Left kidney (tissue), 8 donors: ENCODE measurements at places on chromosomes 5 and 9. TPM values are rescaled to one million over a fixed set of nuclear protein-coding genes. Genes with fewer than 3 reads are reported as not detected.

ISOC1 gene
- 41.7 TPM for polyA plus RNA-seq

LHX3 gene
- not detected for polyA plus RNA-seq

RANBP3L gene
- 8.0 TPM for polyA plus RNA-seq

GRCh38 chr5:12022444-12022843, 118.2 kb upstream of the CTNND2 start:
- DNase-seq = no peak

DNA sequence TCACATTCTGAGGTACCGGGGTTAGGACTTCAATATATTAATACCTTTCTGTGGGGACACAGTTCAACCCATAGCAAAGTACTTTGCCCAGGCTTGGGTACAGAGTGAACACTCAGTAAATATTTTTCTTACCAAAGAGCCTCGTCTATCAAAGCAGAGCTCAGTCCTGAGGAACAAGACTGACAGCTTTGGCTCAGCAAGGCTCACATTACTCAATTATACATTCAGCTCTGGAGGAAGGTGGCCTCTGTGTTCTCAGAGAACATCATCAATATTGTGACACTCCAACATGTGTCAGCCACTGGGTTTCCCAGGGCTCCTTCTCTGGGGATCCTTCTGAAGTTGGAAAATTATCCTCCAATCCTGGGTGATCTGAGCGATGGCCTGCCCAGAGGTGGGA, 186.4 kb downstream of the NMUR2 start:
- DNase-seq = no peak

DNA sequence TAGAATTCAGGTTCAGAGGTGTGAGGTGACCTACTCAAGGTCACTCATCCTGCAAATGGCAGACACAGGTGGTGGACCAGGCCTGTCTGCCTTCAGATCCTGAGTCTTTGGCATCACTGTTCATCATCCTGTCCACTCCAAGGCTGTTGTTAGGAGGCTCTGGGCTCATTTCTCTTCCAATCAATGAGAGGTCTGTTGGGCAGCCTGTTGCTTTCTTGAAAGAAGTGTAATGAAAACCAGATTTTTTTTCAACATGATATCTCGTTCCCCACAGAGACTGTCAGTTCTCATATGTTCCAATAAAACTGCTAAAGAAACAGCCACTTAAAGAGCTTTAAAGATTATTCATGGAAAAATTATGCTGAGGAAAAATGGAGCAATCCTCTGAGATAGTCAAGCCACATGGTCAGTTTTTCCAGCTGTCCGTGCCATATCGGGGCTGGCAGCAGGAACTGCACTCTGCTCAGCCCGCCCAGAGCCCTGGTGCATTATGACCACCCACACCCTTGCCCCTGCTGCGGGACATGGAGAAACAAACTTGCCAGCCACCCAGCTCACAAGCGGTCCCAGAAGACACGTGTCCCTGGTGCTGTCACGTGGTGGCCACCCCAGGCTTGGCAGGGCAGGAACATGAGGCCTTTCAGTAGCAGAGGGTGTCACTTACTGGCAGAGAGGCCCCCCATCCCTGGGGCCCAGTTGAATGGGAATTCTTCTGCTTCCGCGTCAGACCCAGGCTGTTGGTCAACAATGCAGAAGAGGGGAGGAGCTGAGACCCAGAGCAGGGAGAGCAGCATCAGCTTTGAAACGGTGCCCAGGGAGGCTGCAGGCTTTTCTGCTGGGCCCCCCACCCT, 63.7 kb upstream of the ANGPTL2 start:
- peak; percentile 44 for DNase-seq

- no peak for DNase-seq
Observed at GRCh38 chr9:17503196-17503595, 75.7 kb upstream of the SH3GL2 start.

DNA sequence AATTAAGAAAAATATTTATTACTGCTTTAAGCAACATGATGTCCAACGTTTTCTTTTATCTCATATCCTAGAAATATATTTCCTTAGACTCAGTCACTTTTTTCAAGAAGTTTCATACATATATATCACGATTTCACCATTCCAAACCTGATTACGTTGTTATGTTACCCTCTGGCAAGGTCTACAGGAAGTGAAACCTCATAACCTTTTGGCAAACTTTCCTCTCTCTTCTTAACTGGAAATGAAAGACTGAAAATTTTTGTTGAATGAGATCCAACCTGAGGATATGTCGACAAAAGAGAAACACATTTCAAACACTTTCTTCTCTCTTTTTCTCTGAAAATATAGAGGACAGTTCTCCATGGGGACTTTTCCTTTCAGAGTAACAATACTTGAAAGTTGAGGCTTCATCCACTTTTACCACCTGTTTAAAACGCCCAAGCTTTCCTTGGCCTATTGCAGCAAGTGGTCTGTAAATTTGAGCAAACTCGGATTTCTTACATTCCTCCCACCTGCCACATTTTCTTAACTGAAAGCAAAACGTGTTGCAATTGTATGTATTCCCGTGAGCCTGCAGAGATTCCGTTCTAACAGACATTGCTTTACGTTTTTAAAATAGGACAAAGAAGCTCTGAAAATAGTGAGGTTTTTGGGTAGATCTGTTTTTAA, 298.1 kb downstream of the CETN3 start:
- no peak for DNase-seq

GRCh38 chr5:109942646-109943045, 252.9 kb downstream of the MAN2A1 start:
- DNase-seq = no peak

DNA sequence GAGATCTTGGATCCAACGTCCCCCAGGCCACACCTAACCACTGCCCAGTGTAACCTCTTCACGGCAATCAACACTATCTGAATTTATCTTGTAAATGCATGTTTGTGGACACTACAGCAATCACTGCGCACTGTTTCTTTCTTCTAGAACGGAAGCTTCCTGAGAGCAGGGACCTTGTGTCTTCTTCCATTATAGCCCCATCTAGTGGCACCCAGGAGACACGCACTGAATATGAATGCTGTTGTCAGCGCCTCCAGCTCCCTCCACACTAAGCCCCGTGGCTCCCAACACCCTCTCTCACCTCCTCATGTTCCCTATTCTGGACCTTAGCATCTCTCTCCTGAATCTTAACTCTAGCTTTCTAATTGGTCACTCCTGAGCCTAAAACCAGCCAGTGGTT, 72.7 kb downstream of the SMIM23 start:
- no peak for DNase-seq

DNA sequence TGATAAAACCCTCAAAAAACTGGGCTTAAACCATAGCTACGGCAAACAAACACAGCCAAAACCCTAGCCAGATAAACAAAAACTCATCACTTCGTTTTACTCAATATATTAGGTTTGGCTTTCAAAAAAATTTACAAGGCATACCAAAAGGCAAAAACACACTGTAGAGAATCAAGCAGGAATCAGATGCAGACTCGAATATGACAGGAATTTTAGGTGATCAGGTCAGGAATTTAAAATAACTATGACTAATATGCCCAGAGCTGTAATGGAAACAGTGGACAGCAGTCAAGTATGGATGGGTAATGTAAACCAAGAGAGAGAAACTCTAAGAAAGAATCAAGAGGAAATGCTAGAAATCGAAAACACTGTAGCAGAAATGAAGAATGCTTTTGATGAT, 26.5 kb upstream of the DOCK2 start:
- DNase-seq = no peak

DNA sequence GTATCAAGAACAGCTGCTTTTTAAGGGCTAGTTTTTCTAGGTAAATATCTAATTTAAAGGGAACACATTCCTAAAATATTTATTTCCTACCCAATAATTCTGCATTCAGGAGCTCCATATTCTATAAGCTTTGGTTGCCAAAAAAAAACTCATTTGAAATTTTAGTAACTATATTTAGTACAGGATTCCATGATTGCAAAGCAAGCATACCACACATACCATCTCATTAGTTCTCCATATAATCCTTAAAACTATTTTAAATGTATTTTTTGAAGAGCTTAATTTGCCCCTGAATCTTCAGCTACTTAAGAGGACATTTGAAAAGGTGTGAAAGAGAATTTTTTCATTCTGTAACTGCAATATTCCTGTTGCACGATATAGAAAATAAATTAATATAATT, 877.0 kb downstream of the NR2F1-AS1 start:
- DNase-seq = no peak

GRCh38 chr5:37772255-37772654, 67.6 kb downstream of the GDNF start:
- DNase-seq = no peak

GRCh38 chr9:119050281-119050680, 319.0 kb downstream of the BRINP1 start:
- DNase-seq = no peak

DNA sequence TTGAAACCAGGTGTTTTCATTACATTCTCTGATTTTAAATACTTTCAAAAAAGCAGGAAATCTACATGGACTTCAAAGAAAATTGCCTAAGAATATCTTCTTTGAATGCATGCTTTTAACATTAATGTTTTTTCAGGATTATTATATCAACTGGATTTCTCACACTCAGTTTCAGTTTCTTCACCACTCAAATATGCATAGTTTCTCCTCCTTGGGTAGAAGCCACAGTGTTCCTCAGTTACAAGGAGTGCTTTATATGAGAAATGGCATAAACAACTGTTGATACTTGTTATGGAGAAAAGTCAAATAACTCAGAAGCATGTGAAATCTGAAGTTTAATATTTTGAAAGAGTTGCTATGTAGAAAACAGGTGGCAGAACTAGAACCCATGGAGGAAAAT, 196.9 kb downstream of the DMRTA1 start:
- DNase-seq = no peak

GRCh38 chr9:95089257-95090022, 228.1 kb downstream of the FANCC start:
- no peak for DNase-seq

DNA sequence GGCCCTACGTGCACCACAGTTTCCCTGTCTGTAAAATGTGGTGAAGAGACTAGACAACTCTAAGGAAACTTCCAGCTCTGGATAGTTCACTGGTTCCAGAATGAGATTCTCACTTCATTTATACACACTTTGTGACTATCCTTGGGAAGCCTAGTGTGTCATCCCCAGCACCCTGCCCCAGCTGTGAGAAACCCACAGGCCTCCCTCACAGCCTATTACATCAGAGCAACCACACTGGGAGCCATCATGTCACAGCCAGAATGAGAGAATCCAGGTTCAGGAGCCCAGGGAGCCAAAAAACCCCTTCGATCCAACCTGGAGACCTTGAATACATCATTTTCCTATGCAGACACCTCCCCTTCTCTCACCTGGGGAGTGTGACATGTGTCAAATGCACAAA, 21.0 kb upstream of the HAND1 start:
- no peak for DNase-seq

GRCh38 chr9:22241611-22242010, 205.0 kb upstream of the DMRTA1 start:
- no peak for DNase-seq

- no peak for DNase-seq
Observed at GRCh38 chr9:92245005-92245797, 48.3 kb downstream of the IARS1 start.

DNA sequence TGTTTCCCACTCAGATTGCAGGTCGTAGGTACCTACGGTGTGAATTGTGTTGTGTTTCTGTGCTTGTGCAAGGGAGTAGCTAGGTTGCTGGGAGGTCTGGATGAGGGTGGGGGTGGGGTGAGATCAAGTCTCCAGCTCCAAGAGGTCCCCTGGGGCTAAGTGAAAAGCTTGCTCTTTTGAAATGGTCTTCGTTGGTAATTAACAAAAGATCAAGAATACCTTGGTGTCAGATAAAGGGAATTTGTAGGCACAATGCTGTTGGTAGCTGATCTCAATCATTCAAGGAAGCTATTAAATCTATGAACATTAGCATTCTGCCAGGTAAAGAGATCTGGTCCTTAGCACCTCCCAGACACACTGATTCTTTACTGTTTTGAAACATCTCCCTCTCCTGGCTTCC, 928 bp upstream of the PCDHGC4 start:
- no peak for DNase-seq

SLC9A3 gene
- polyA plus RNA-seq = 60.6 TPM

DNA sequence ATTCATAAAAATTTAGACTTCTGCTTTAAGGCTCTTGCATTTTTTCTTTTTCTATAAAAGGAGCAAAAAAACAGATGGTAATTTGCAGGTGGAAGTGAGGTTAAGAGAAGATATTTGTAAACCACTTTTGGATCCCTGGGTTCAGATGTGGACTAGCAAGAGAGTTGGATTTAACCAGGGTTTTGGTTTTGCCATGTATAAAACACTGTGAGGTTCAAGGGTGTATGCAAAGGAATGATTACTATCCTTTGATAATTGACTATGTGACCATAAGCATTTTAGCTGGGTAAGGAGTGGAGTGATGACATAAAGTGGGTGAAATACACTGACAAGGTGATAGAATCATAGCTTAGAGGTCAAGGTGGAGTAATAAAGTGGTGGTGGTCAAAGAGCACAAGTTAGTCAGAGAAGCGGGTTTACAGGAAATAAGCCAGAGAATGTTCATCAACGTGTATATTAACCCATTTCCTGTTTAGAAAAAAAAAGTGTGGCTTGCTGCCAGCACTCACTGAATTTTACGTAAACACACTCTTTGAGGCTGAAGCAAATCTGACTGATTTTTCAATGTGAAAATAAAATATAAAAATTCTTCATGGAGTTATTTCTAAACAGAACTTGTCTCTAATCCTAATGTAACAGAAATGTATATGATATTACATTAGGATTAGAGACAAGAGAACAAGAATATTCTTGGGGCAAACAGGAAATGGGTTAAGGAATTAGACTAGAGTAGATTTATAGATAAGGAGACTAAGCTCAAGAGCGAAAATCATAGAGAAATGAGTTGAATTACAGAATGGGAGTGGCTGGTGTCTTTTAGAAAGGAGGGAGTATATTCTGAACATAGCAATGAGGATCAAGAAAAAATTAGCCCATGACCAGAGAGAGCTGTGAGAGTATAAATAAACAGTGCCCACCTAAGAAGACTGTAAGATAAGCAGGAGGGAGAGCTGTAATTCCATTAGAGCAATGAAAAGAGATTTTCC, 74.5 kb downstream of the CDKN2A start:
- no peak for DNase-seq

GRCh38 chr9:73426269-73426668, 274.6 kb downstream of the ANXA1 start:
- DNase-seq = no peak

DNA sequence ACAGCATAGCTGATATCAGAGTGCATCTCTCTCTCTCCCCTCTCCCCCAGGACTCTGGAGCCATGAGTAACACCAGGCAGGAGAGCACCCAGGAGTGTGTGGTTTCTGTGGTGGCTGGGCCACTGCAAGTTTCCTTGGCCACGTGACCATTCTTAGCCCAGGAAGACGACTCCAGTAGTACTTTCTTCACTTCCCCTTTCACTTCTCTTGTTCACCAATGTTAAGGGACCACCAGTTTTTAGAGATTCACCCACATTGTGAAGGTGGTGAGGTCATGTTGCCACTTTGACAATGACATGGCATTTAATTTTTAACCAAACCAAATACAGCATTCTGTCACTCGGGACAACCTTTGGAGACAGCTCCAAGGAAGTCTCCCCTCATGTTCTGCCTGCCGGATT, 17.9 kb upstream of the DAPK1 start:
- DNase-seq = no peak

AGPAT2 gene
- polyA plus RNA-seq = 34.4 TPM
